ENCODE measurements at places on chromosomes 12 and 14.

GRCh38 chr12:1924996-1925683, 6.7 kb upstream of the CACNA2D4 start:
- DNase-seq, result no peak

DNA sequence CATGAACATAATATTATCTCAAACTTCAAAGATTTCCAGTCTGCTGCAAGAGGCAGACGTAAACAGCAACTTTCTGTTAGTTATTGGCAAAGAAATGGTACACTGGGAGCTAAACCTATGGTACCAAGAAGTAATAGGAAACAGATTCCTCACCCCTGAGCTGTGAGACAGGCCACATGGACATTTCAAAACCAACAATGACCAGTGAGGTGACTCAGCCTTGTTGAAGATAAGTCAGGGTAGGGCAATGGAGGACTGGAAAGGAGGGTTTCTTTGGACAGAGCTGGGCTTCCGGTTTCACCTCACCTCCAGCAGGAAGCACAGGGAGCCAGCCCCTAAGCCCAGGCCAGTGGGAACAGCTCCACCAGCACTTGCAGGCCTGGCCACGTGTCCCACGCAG, 1320.5 kb downstream of the AACS start:
- DNase-seq, result no peak

- no peak for DNase-seq
These were observed 153.9 kb downstream of the RAD51B start for GRCh38 chr14:67973436-67973835.

DNA sequence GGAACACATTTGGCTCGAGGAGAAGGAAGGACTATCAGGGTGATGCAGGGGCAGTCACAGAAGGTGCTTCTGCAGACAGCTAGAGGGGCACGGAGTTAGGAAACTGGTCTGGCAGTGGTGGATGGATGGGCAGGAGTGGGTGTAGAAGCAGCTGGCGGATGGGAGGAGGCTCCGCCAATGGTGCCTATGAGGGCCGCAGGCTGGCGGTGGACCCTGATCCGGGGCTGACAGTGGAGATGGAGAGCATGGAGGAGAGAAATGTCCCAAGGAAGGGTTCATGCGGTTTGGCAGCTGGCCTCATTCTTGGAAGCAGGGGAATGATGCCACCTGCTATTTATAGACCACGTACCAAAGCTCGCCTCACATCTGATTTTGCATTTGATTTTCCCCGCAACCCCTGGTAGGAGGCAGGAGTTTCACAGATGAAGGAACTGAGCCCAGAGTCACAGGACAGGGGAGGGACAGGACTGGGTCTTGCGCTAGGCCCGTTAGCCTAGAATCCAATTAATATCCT, 237.1 kb downstream of the FOXN3 start:
- DNase-seq, result no peak

GRCh38 chr12:121080909-121081308, 41.9 kb upstream of the OASL start:
- DNase-seq, result no peak

DNA sequence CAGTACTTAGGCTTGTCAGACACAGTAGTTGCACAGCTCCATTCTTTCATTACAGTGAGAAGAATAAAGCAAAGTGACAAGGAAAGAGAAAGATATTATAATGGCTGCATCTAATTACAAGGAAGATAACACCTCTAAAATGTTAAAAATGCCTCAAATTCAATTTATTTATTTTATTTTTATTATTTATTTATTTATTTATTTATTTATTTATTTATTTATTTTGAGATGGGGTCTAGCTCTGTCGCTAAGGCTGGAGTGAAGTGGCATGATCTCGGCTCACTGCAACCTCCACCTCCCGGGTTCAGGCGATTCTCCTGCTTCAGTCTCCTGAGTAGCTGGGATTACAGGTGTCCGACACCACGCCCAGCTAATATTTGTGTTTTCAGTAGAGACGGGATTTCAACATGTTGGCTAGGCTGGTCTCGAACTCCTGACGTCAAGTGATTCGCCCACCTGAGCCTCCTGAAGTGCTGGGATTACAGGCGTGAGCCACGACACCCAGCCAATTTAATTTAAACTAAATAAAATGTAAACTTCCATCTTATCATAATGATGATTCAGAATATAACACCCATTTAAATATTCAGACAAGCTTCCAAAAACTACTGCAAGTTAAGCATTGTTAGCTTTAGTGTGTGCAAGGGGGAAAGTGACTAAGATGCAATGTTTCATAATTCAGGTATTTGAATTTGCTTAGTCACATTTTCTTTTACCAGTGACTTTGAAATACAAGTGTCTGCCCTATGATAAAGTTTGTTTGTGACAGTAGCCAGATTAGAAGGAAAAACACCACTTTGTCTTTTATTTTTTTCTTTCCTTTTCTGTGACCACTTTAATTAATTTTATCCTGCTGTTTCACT, 2.4 kb upstream of the CFAP54 start:
- DNase-seq, result no peak

All from natural killer cell (primary cell).